ENCODE measurements at places on chromosomes 1 and 21.

- DNase-seq, result no peak
Measured at GRCh38 chr1:81484284-81484683, 316.4 kb upstream of the ADGRL2 start.

- no peak for DNase-seq
Measured at GRCh38 chr1:103942029-103942428, 192.3 kb downstream of the AMY1C start.

- no peak for DNase-seq
Measured at GRCh38 chr21:23496729-23497128, 2110.6 kb downstream of the MRPL39 start.

- DNase-seq, result no peak
Measured at GRCh38 chr1:7104339-7104738, 319.1 kb downstream of the CAMTA1 start.

DNA sequence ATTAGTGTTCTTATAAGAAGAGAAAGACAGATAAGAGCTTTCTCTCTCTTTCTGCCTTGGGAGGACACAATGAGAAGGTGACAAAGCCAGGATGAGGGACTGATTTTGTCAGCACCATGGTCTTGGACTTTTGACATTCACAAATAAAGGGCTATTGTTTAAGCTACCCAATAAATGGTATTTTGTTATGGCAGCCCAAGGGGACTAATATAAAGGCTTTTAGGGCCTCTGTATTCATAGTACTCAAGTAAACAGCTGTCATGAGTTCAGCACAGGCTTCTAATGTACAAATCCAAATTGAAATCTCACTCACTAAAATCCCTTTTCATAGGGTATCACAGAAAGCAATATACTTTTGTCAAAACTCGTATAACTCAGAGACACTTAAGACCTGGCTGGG, 242.7 kb downstream of the FAF1 start:
- DNase-seq, result no peak

- no peak for DNase-seq
Measured at GRCh38 chr1:210351496-210351895, 22.8 kb downstream of the HHAT start.

DNA sequence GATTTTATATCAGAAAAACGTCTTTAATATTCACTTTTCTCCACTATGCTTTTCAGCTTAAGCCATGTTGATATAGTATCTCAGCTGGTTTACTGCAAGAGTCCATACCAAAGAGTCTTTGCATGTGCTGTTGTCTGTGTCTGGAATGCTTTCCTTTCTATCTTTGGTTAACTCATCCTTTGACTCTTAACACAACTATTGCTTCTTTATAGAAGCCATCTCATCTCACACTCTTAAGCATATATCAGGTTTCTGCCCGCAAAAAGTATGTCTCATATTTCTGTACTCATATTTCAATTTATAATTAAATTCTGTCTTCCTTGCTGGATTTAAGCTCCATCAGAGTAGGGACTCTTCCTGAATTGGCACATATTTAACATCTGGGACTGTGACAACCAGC, 220.9 kb upstream of the KCNK2 start:
- DNase-seq, result no peak

- no peak for DNase-seq
Measured at GRCh38 chr1:183847641-183848040, 42.7 kb downstream of the RGL1 start.

GRCh38 chr1:188669728-188670382, 1807.8 kb downstream of the BRINP3 start:
- no peak for DNase-seq

GRCh38 chr21:24127651-24128050, 1479.6 kb downstream of the MRPL39 start:
- no peak for DNase-seq

DNA sequence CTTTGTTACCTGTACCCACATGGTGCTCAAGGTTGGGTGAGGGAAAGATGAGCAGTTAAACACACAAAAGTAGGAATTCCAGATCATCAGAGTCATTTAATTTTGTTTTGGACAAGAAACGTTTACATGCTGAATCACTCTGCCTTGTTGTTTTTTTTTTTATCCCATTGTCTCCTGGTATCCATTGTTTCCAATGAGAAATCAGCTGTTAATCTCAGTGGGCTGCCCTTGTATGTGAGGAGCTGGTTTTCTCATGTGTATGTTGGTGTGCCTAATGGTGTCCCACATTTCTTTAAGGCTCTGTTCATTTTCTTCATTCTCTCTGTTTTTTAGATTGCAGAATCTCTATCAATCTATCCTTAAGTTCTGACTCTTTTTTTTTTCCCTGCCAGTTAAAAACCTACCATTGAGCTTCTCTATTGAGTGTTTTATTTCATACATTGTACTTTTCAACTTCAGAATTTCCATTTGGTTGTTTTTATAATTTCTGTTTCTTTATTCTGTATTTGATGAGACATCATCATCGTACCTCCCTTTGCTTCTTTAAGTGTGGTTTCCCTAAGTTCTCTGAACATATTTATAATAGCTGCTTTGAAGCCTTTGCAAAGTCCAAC, 8.8 kb upstream of the OBSCN start:
- DNase-seq, result no peak

DNA sequence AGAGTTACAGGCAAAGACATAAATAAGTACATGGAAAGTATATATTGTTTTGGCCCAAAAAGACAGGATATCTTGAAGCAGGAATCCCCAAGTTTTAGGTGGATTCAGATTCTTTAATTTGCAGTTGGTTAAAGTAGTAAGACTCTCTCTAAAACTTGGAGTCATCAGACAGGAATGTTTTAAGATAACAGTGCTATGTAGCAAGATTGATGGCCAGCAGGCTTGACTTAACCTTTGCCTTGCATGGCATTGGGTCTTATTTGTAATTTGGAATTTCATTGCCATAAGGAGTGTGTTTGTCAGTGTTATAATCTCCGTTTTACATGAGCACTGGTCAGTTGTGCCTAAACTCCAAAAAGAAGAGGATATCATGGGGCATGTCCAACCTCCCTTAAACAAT, 727.6 kb upstream of the CHRM3 start:
- no peak for DNase-seq

- peak; percentile 87 for DNase-seq
Measured at GRCh38 chr1:205528887-205529825, 24.7 kb downstream of the CDK18 start.

- DNase-seq, result no peak
Measured at GRCh38 chr1:60866917-60867531, 215.3 kb upstream of the NFIA start.

- no peak for DNase-seq
Measured at GRCh38 chr1:207331354-207332313, 10.2 kb downstream of the CD55 start.

DNA sequence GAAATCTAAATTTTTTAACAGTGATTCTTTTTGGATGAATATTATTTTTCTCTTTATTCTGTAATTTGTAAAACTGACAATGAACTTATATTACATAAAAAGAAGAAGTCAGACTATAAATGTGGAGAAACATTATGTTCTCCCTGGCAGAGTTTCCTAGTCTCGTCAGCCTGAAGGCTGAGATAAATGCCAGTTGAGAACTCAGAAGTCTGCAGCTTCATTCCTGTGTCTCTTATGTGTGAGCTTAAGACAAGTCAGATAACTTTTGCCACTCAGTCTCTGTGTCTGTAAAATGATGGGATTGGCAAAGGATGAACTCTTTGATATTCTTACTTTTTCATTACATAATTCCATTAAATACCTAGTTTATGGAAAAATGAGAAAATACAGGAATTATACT, 568.8 kb upstream of the ZRANB2 start:
- no peak for DNase-seq

DNA sequence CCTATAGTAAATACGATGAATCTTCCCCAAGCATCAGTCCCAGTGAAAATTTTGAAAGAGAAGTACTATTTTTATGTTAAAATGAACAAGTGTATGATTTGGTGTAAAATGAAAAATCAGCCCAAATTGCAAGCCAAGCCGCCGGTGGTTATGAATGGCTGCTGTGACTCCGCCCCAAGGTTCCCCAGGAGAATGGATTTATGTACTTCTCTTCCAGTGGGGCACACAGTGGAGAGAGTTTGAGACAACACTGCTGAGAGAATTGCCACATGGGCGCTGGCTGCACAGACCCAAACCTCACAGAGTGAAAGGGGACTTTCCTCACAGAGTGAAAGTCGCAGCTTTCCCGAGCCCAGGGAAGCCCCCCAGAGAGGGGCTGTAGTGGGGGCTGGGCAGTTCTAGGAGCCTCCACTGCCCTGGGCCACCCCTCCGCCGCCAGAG, 24.0 kb downstream of the CDK18 start:
- DNase-seq, result no peak

DNA sequence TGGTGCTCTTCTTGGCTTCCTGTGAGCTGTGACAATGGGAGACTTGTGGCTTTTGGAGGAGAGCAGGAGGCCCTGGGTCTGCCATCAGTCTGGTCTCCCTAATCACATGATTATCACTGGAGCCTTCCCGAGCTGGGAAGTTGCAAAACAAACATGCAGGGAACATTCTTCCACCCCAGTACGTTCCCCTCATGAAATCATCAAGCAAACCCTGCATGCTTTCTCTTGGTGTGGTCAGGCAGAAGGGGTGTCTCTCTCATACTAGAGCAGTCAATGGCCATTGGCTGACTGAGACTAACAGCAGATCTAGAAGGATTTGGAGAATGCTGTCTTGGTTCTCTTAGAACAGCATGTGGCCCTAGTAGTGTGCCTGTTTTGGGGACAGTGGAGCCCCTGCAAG, 111.2 kb downstream of the LIPI start:
- DNase-seq, result no peak

Measured in activated gamma-delta T cell treated with Interleukin-2 at 50 U/mL for 16 hours (primary cell).